ENCODE measurements at places on chromosomes 4 and X. TPM values are rescaled to one million over a fixed set of nuclear protein-coding genes. Genes with fewer than 3 reads are reported as not detected.

DNA sequence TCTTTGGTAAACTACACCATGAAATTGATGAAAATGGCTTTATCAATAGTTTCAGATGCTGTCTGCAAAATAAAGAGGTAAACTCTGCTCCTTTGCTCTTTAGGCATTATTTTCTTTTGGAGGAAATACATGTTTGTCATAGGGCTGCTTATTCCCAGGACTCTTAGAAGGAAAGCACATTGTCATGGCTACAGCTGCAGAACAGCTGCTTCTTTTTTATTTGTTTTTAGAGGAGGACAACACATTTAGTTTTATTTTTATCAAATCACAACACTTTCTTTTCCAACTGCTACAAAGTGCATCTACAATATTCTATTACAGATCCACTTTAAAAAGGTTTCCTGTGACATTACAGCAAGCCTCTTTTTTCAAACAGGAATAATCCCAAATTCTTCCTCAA is 12.7 kb upstream of the HPF1 start:
- H3K4me3 ChIP-seq = no peak overlapping the region
- no peak overlapping the region for H3K27ac ChIP-seq
- no peaks in the 10 kb centered on the region for H3K36me3 ChIP-seq
- no peak for DNase-seq
- H3K4me1 ChIP-seq = peaks cover 2% of the 10 kb centered on the region

DNA sequence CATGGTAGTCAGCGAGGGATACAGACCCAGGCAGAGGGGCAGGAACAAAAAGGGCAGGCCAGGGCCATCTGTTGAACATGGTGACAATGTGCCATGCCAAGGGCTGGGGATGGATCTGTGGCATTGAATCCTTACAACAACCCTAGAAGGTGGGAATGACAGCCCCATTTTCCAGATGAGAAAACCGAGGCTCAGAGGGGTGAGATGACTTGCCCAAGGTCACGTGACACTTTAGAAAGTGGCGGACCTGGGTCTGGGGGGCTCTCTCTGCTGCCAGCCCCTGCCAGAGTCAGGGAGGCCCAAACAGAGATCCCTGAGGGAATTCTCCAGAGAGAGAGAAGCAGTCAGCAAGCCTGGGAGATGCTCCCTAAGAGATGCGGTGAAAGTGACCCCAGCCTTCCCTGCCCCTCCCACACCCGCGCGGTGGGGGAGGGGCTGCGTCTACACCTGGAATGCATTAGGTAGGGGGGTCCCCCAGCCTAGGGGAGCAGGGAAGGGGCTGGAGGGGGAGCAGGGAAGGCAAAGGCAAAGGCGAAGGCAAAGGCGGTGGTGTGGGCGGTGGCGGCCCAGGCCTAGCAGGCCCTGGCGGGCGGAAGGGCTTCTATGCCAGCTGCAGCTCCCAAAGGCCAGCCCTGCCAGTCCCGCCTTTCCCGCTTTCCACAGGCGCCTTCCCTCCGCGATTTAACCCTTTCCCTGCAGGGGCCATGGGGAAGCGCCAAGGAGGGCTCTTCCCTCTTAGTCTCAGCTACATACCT is 13.0 kb downstream of the FGD1 start:
- H3K27ac ChIP-seq = peak overlapping the region; percentile 55
- no peak overlapping the region for H3K4me3 ChIP-seq
- H3K4me1 ChIP-seq = no peaks in the 10 kb centered on the region
- H3K36me3 ChIP-seq = no peaks in the 10 kb centered on the region

GRCh38 chr4:65096630-65097029 is 573.7 kb downstream of the EPHA5 start:
- H3K4me1 ChIP-seq = no peaks in the 10 kb centered on the region
- no peaks in the 10 kb centered on the region for H3K36me3 ChIP-seq
- H3K27me3 ChIP-seq = no peaks in the 10 kb centered on the region
- H3K27ac ChIP-seq = no peak overlapping the region
- H3K4me3 ChIP-seq = no peak overlapping the region

DNA sequence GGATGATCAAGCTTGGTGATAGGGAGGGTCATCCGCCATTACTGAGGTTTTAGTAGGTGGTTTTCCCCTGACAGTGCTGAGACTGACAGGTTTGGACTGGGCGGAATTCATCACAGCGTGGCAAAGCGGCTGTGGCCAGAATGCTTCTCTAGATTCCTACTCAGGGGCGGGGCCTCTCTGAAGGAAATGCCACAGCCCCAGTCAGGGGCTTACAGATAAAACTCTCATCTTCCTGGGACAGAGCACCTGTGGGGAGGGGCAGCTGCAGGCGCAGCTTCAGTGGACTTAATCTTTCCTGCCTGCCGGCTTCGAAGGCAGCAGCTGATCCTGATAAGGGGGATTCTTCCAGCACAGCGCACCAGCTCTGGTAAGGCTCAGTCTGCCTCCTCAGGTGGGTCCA is 316.7 kb downstream of the RPA4 start:
- no peak overlapping the region for H3K27ac ChIP-seq
- DNase-seq = no peak
- no peaks in the 10 kb centered on the region for H3K36me3 ChIP-seq
- H3K4me3 ChIP-seq = no peak overlapping the region

DNA sequence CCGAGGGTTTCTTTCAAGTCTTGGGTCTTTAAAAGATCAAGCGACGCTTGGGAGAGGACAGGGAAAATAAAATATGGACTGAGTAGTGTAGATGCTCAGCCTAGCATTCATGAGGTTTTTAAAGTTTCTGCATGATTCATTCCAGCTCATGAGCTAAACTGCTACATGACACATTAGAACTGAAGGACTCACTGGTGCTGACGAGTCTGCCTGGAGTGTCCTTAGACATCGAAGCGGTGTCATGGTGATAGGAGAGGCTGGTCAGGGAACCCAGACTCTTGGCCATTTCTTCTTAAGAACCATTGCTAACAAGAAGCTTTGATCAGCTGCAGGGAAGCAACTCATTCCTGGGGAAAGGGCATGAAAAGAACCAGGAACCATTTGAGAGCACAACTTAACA is 158.6 kb downstream of the TRIML1 start:
- no peaks in the 10 kb centered on the region for H3K27me3 ChIP-seq
- no peak overlapping the region for H3K27ac ChIP-seq
- no peak for DNase-seq
- H3K36me3 ChIP-seq = no peaks in the 10 kb centered on the region
- no peaks in the 10 kb centered on the region for H3K4me1 ChIP-seq

GRCh38 chr4:44448521-44449461 is at the start of gene KCTD8:
Gene KCTD8, minus strand, starts transcription at chr4:44448809.
- H3K4me3 ChIP-seq = peak within 1 kb of the TSS; percentile 51
- peak; percentile 87 for DNase-seq
- no peaks in the 10 kb centered on the region for H3K36me3 ChIP-seq
- peaks cover 58% of the 10 kb centered on the region for H3K27me3 ChIP-seq
- no peak within 1 kb of the TSS for H3K27ac ChIP-seq
- H3K4me1 ChIP-seq = peaks cover 5% of the 10 kb centered on the region

ETNPPL gene
- total RNA-seq = not detected

ATOH1 gene
- total RNA-seq = not detected

SPANXC gene
- total RNA-seq = not detected

DNA sequence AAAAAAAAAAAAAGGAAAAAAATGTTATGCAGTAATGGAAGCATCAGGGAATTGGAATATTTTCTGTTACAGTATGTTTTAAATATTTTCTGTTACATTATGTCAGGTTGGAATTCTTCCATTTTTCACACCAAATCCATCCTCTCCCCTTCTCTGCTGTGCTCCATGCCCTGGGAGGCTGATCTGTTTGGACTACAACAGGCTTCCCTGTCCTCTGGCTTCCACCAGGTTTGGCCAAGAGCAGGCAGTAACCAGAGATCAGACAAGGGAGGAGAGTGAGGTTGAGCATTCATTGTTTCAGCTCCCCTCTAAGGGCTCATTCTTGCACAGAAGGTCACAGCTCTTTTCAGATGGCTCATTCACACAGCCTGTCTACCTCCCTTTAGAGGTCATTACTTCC is 11.7 kb upstream of the TMEM184C start:
- no peak overlapping the region for H3K27ac ChIP-seq
- no peaks in the 10 kb centered on the region for H3K27me3 ChIP-seq

DNA sequence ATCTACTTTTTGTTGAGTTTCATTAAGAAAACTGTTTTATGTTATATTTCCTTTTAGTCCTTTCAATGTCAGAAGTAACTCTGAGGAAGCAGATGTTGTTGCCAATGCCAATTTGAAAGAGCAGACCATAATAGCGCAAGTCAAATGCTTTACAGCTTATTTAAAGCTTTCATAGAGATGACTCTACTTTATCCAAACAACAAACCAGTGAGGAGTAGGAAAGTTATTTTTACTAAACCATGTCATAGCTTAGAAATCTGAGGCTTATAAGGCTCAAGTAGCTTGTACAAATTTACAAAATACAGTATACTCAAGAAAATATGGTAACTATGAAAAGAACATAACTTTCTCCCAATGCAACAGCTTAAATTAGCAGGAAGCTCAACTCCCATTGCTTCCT is 40.1 kb upstream of the SPOCK3 start:
- no peak overlapping the region for H3K4me3 ChIP-seq
- H3K4me1 ChIP-seq = no peaks in the 10 kb centered on the region
- DNase-seq = no peak
- no peak overlapping the region for H3K27ac ChIP-seq

MEPE gene
- not detected for total RNA-seq

- H3K4me3 ChIP-seq = no peak overlapping the region
- no peak for DNase-seq
- no peaks in the 10 kb centered on the region for H3K36me3 ChIP-seq
These were observed 64.4 kb downstream of the SEPSECS start for GRCh38 chr4:25095837-25096236.

GRCh38 chrX:100994352-100995281 is 25.1 kb downstream of the ARL13A start:
- H3K27ac ChIP-seq = no peak overlapping the region
- H3K27me3 ChIP-seq = no peaks in the 10 kb centered on the region
- DNase-seq = no peak
- no peak overlapping the region for H3K4me3 ChIP-seq
- no peaks in the 10 kb centered on the region for H3K36me3 ChIP-seq
- no peaks in the 10 kb centered on the region for H3K4me1 ChIP-seq

DNA sequence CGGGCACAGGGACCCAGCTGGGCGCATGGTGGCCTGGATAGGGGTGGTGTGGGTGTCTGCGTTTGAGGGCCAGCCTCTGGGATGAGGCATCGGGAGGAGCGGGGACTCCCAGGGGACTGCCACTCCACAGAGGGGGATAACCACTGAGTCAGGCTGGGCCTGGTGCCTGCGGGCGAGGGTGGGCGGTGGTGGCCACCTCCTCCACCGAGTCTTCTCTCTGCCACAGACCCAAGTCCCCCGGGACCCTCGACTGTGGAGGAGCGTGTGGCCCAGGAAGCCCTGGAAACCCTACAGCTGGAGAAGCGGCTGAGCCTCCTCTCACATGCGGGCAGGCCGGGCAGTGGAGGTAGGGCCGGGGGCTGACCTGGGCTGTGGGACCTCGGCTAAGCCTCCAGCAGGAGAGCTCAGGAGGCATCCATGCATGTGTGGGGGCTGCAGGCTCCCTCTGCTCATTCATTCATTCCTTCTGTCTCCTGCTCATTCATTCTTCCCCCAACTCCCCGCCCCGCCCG is 26.4 kb downstream of the DOK7 start:
- no peaks in the 10 kb centered on the region for H3K36me3 ChIP-seq
- H3K4me3 ChIP-seq = no peak overlapping the region
- no peak for DNase-seq
- H3K27ac ChIP-seq = no peak overlapping the region
- peaks cover 44% of the 10 kb centered on the region for H3K27me3 ChIP-seq
- peaks cover 8% of the 10 kb centered on the region for H3K4me1 ChIP-seq

DNA sequence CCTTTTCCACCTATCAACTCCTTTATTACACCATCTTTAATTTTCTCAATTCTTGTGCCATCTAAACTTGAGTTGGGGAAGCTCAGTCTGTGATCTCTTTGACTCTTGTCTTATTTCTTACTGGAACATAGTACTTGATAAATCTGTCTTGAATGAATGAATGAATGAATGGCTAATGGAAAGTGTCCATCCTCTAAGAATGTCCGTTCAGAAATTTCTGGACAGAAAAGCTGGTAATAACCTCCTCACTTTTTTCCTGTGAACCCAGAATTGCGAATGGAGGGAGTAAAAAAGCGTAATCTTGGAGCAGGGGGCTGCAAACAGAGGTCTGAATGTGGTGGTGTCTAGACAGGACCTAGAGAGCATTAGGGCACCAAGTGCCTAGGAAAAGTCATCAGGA is 9.4 kb upstream of the CLTRN start:
- H3K27me3 ChIP-seq = no peaks in the 10 kb centered on the region
- peak overlapping the region; percentile 97 for H3K27ac ChIP-seq
- no peak for DNase-seq
- no peaks in the 10 kb centered on the region for H3K4me1 ChIP-seq
- no peaks in the 10 kb centered on the region for H3K36me3 ChIP-seq
- peak overlapping the region; percentile 64 for H3K4me3 ChIP-seq

DNA sequence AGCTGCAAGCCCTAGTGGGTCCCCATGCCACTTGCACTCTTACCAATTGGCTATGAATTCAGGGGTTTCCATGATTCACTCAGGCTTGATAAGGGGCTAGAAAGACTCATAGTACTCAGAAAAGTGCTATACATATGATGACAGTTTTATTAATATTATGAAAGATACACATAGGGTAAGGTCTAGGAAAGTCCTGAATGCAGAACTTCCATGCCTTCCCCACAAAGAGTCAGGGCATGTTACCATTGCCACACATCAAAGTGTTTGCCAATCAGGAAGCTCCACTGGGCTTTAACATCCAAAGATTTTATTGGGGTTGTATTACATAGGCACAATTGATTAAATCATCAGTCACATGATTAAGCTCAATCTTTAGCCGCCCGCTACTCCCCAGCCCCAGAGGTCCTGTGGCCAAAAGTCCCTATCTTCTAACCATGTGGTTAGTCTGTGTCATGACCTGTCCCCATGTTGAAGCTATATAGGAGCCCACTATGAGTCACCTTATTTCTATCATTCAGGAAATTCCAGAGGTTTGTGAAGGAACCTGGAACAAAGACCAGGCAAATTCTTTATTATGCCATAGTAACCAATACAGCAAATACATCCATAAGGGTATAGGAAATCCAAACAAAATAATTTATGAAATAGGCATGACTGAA is 635.6 kb downstream of the STPG2 start:
- no peaks in the 10 kb centered on the region for H3K4me1 ChIP-seq
- no peaks in the 10 kb centered on the region for H3K27me3 ChIP-seq
- no peak for DNase-seq
- no peaks in the 10 kb centered on the region for H3K36me3 ChIP-seq

GRCh38 chrX:22032084-22032483 is at the start of gene PHEX:
Gene PHEX, plus strand, starts transcription at chrX:22032325. Its CDS starts 681 bp downstream, at chrX:22033006.
- H3K4me3 ChIP-seq = no peak within 1 kb of the TSS
- DNase-seq = no peak
- no peaks in the 10 kb centered on the region for H3K27me3 ChIP-seq
- no peaks in the 10 kb centered on the region for H3K36me3 ChIP-seq
- no peaks in the 10 kb centered on the region for H3K4me1 ChIP-seq
- no peak within 1 kb of the TSS for H3K27ac ChIP-seq

SEPTIN6 gene
- total RNA-seq = 20.9 TPM

GRCh38 chr4:174564529-174564928 is 42.2 kb upstream of the HPGD start:
- no peak for DNase-seq
- no peak overlapping the region for H3K27ac ChIP-seq
- no peak overlapping the region for H3K4me3 ChIP-seq
- H3K27me3 ChIP-seq = no peaks in the 10 kb centered on the region
- no peaks in the 10 kb centered on the region for H3K4me1 ChIP-seq

GRCh38 chr4:38365261-38365660 is 298.7 kb upstream of the KLF3 start:
- H3K4me3 ChIP-seq = no peak overlapping the region
- no peak overlapping the region for H3K27ac ChIP-seq
- peaks cover 9% of the 10 kb centered on the region for H3K4me1 ChIP-seq
- no peak for DNase-seq
- no peaks in the 10 kb centered on the region for H3K36me3 ChIP-seq

GRCh38 chr4:65943076-65943475 is 272.8 kb upstream of the EPHA5 start:
- no peak for DNase-seq
- no peak overlapping the region for H3K27ac ChIP-seq
- H3K4me1 ChIP-seq = no peaks in the 10 kb centered on the region
- H3K36me3 ChIP-seq = no peaks in the 10 kb centered on the region

IL2RG gene
- total RNA-seq = 20.8 TPM
